MV-4-11 (cell line): ENCODE measurements at places on chromosomes 12 and 14.

- DNase-seq: no peak
Observed at GRCh38 chr12:114302606-114303315, 103.2 kb downstream of the TBX5 start.

GRCh38 chr14:88454886-88455285 lies 69.4 kb downstream of the SPATA7 start:
- no peak for DNase-seq

DNA sequence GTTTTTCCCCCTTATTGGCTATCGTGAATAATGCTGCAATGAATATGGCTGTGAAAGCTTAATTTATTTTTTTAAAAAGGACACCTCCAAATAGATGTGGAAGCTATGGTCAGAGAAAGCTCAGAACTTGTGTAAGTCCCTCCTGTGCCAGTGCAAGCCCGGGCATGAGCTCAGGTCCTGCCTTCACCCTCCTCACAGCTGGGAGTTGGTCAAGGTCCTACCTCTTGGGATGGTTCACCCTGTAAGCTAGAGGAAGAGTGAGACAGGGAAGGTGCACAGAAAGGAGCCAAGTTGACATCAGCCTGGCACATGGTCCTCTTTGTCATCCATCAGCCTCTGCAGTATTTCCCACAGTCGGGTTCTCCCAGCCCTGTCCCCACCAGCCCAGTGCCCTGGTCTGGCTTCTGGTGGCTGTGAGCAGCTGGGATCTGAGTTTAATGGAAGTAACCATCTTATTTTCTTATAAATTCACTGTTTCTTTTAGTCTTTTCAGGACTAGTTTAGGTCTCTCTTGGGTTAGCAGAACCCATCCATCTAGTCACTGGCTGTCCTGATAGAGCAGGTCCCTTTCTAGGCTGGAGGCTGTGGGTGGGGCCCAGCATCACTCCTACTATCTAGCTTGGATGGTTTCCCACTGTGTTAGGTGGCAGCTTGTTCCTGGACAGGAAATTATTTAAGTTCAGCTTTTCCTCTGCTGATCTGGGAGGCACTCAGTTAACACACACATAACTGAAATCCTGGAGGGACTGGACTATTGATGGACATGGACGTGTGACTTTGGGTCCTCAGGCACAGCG lies 11.8 kb upstream of the PLEKHG3 start:
- DNase-seq: no peak

GRCh38 chr12:62146318-62146717 lies 113.9 kb upstream of the USP15 start:
- DNase-seq: peak; percentile 59

GRCh38 chr14:52821805-52822250 lies 30.4 kb upstream of the GNPNAT1 start:
- no peak for DNase-seq

DNA sequence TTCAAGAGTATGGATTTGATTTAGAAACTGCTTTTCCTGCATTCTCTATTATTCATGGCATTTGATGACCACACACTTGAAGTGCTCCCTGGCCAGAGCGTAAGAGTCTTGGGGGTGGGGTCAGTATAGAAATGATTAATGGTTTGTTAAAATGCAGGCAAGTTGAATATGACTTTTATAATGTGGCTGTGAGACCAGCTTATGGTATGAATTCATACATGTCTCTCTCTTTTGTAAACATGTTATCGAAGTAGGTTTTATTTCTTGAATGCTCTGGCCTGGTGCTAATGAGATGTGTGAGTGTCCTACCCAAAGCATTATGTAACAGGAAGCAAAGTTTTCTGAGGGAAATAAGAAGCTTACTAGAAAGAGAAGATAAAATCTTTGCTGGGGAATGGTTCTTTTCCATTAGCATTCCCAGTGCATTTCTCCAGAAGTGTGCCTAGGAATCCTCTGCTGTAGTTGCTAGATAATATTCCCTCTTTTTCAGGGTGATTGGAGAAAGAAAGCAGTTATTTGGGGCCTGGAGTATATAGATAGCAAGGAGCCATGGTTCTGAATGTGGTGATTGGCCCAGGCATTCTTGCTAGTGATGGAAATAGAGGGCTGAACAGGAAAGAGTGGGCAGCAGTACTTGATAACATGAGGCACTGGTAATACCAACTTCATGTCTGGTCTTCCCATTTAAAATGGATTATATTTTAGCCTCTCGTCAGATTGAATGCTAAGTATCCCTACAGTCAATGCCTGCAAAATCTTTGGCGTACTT lies 289.7 kb downstream of the RAD51B start:
- no peak for DNase-seq

DNA sequence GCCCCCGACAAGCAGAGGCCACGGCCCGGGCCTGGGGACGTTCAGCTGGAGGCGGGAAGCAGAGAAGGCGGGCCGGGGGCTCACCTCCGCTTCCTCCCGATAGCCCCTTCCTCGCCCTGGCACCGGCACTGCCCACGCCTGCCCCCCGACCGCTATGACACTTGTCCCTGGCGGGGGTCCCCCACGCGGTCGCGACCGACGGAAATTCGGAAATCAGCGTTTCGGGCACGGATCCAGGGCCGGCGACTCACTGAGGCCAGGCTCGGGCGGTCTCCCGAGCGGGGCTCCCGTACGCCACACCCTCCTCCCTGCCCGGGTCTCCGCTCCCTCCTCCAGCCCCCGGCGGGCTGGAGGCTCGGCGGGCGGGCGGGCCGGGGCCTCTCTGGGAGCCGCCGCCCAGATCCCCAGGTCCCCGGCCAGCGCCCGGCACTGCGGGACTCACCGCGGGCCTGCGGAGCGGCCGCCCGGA lies 581 bp downstream of the PITPNM2 start:
- no peak for DNase-seq

DNA sequence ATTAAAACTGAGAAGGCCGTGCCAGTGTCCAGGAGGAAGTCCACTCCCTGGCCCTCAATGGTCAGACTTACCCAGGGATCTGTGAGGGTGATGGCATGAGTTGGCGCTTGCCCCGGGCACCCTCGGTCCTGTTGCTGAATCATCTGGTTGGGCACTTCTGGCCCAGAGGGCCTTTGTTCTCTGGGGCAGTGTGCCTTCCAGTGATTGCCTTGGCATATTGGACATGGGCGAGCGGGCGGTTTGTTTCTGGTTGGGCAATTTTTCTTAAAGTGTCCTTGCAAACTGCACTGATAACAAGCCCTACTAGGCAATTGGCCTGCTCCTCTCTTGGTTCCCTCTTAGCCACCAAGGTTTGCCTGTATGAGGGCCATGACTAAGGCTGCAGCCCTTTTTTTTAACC lies 69.5 kb upstream of the ZDHHC17 start:
- no peak for DNase-seq

DNA sequence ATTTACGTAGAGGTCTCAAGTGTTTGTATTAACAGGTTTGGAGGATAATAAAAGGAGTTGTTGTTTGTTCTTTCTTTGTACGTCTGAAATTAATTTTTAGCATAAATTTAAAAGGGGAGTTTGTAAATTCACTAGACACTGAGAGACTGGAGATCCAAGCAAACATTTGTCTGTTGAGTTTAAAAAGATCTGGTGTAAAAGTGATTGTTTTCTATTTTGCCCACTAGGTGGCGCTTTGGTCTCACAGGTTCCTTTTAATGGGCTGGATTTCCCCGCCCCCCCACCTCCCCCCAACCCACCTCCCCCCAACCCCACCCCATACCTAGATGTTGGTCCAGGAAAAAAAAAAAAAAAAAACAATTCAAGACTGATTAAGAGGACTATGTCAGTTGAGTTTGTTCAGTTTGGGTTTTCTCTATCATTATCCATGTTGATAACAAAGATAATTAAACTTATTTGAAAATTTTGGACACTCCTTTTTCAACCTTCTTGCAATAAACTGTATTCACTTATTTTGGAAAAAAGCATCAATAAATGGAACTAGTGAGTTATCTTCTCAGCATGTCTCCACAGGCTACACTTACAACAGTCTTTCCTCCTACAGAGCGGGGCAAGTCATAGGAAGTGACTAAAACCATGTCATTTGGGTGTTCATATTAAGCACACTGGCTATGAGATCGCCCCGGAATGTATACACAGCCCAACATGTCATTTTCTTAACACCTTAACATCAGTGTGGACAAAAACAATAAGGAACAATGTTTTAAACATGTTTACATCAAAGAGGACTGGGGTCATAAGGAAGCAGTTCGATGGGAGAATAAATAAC lies 841.1 kb downstream of the NRXN3 start:
- no peak for DNase-seq
